Stimulated activated naive CD8-positive, alpha-beta T cell treated with anti-CD3 and anti-CD28 coated beads, Interleukin-15, Interleukin-2, amounts not matched to agents 100 U/mL and 50 U/mL, for 24 hours (primary cell): ENCODE measurements at places on chromosomes 12 and 14.

- no peak for DNase-seq
Measured at GRCh38 chr12:47351526-47351925, 271.8 kb upstream of the AMIGO2 start.

DNA sequence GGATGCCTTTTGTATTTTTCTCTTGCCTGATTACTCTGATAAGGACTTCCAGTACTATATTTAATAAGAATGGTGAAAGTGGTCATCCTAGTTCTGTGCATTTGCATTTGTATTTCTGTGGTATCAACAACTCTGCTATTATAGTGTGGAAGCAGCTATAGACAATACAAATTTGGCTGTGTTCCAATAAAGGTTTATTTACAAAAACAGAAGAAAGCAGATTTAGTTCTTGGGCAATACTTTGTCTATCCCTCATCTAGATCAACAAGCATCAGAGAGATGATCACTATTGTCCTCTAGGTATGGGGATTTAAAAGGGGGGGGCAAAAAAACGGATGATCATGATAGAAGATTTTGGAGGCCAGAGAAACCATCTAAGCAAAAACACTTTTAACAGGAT is 19.1 kb upstream of the BTG1 start:
- no peak for DNase-seq

DNA sequence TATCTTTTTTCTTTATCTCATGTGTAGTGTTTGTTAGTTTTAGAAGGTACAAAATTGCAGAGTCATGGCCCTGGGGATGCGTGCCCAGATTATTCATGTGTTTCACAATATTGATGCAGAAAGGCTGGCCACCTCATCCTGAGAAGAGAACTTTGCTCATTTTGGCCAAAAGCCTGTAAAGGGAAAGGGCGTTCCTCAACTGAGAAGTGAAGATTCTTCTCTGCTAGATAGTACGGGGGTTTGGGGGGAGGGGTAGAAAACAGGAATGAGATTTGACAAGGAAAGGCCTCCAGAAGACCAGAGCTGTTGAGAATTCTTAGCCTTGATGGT is 1.7 kb downstream of the MGST1 start:
- DNase-seq = no peak

DNA sequence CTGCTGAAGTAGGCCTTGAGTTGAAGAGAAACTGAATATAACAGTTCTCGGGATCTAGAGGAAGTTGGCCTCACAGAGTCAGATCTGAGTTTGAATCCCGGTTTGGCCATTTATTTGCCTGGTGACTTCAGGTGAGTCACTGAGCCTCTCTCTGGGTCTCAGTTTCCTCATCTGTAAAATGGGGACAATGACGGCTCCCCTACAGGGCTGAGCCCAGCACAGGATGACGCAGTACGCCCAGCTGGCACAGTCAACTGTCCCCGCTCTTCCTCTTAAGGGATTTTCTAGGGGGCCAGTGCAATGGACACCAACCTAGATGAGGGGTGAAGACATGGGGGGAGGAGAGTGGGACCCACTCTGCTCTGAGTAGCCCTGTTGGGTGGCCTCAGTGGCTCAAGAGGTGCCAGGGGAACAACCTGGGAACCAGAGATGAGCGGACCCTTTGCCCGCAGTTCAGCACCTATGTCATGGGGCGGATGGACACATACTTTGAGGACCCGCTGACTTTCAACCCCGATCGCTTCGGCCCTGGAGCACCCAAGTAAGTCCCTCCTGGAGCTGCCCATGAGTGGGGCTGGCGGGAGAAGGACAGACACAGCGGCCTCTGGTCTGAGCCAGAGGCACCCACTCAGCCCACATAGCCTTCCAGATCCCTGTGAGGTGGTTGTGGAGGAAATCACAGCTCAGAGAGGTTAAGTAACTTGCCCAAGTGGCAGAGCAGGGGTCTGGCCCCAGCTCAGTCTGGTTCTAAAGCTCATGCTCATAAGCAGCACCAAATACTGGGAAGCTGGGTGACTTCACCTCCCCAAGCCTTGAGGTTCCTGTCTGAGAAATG is 41.1 kb downstream of the CYP46A1 start:
- DNase-seq = no peak

DNA sequence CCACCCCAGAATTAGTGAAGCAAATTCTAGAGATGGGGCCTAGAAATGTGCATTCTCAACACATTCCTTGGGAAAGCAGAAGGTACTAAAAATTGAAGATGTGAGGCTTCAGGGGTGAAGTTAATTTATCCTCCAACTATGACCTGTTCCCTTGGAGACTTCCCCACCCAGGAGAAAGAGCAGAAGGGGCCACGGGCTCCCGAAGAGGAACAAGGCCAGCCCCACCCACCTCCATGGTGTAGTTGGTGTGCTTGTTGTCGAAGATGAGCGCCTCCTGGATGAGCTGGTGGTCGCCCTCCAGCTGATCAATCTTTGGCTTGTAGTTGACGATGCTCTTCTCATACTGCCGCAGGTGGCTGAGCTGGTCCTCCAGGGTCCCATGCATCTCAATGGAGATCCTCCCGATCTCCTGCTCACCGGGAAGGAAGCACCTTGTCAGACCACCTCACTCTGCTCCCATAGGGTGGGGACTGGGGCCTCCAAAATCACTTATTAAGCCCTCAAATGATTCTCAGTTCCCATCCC is 87.8 kb upstream of the ZFP36L1 start:
- no peak for DNase-seq

DNA sequence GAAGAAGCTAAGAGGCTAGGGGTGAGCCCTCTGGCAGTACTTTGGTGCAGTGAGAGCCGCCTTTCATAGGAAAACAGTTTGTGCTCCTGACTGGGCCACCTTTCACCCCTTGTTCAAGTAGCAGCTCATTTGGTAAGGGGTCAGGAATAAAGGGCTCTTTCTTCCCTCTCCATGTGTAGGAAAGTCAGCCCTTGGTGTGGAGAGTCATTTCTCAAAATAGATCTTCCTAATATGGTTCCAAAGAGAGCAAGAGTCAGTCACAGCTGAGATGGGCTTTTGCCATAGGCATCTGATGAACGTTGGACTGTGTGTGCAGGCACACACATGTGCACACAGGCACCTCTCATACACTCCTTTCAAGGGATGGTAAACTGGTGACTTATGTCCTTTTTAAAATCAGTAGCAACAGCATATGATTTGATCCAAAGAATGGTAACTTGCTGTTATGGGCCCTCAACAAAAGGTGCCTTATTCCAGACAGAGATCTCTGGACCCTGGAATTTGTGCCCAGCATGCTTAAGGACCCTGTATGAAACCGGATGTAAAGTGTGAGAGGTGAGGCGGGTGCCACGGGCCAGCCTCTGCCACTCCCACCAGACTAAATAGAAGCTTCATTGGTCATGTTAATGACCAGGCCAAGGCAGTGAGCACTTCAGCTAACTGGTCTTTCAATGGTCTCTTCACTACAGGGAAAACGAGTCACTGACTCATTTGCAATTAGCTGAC is 16.7 kb upstream of the RIC8B start:
- no peak for DNase-seq

- DNase-seq = peak; percentile 16
Measured at GRCh38 chr12:27711317-27711682, 668 bp downstream of the MRPS35 start.

DNA sequence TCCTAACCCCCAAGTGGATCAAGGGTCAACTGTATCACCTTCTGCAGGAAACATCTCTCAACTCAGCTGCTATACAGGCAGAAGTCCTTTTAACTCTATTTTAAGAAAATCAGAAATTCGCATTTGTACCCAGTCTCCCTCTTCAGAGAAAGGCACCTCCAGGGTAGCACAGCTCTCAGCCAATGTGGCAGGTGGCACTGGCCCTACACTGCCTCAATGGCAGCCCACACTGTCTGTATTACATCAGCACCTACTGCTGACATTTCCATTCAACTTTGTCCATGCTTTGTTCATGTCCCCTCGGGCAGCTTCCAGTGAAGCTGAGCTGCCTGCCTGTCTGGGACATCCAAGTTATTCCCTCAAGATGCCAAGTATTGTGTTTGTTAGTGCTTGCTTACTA is 8.8 kb downstream of the SPTSSA start:
- DNase-seq = no peak

GRCh38 chr12:124441443-124442194 is 125.8 kb downstream of the NCOR2 start:
- DNase-seq = no peak

DNA sequence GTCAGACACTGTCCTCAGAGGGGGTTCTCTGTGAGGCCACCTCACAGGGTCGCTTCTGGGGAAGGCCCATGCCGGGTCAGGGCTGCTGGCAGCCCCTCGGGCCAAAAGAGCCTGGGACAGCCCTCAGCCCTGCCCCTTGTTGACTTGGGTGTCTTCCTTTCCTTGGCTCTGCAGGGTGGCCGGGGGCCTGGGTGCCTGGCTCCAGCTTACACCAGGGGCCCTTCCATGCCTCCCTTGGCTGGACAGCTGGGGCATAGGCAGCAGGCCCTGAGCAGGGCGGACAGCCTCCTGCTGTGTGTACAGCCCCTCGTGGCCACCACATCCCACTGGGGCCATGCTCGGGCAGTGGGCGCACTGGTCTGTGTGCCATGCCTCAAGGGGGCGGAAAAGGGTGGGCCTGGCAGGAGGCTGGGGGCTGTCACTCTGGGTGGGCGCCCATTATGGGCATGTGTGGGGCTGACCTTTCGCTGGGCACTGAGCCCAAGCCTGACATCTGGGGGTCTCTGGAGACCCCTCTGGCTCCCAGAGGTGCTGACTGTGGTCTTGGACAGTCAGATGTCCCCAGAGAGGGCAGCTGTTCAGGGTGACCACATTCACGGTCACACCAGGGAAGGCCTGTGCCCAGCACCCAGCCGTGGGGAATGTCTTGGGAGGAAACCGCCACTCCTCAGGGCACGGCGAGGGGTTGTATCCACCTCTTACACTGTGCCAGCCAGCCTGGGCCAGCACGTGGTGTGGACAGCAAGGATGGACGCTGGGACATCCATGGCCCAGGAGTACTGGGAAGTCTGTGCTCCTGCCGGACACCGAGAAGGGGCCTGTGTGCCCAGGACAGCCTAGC is 313.3 kb downstream of the TMEM121 start:
- DNase-seq = no peak

DNA sequence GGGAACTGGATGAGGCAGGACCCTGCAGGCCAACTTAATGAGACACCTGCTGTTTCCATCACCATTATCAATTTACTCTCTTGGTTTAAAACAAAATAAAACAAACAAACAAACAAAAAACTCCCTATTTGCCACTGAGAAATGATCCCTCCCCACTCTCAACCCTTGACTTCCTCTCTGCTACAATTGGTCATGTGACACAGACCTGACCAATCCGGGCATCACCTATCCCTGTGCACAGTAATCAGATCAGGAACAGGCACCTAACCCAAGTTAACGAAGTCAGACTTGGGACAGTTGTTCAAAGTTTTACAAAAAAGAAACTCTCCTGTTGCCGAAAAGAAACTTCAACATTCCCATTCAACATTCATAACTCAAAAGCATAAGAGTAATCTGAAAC is 58.4 kb downstream of the NELL2 start:
- no peak for DNase-seq

GRCh38 chr12:128814411-128815261 is 9.1 kb downstream of the SLC15A4 start:
- no peak for DNase-seq

DNA sequence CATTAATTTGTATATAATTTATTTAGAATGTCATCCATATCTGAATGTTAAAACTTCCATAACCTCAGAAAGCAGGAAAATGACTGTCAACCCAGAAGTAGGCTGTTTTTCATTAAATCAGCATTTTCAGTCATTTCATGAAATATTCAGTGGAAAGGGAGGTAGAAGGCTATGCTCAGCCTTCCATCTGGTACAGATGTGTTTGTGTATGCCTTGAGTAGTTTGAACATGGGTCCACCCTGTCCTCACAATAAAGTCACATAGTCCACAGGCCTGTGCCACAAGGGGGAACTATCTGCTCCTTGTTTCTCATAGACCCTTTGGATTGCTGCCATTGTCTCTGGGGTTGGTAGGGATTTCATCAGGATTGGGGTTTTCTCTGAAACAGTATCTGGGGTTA is 9.1 kb downstream of the LACRT start:
- no peak for DNase-seq

- DNase-seq = no peak
Measured at GRCh38 chr14:64035143-64035542, 182.3 kb downstream of the SYNE2 start.

DNA sequence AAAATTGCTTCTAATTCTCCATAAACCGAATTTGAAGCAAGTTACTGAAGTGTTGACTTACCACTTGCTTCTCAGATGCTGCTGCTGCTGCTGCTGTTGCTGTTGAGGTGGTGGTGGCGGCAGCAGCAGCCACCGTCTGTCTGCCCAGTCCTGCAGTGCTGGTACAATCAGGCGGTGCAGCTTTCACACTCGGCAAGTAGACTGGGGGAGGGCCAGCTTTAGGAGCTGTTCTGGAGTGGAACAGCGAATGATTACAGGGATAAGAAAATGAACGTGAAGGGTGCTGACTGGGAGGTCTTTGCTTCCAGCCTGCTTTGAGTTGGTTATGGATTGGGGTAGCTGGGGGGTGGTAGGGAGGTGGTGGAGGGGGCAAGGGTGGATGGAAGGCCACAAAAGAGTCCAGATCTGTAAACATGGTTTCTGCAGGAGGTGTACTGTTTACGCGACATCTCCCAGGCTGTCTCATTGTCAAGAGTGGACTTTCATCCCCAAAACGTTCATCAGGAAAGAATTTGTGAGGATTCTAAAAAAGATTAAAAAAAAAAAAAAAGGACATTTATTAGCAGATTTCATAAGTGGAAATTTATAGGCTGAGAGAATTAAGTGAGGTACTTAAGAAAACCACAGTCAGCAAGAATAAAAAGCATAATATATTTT is 38.8 kb downstream of the UBR7 start:
- DNase-seq = no peak

GRCh38 chr12:87953256-87953860 is 75.8 kb downstream of the C12orf50 start:
- DNase-seq = no peak

DNA sequence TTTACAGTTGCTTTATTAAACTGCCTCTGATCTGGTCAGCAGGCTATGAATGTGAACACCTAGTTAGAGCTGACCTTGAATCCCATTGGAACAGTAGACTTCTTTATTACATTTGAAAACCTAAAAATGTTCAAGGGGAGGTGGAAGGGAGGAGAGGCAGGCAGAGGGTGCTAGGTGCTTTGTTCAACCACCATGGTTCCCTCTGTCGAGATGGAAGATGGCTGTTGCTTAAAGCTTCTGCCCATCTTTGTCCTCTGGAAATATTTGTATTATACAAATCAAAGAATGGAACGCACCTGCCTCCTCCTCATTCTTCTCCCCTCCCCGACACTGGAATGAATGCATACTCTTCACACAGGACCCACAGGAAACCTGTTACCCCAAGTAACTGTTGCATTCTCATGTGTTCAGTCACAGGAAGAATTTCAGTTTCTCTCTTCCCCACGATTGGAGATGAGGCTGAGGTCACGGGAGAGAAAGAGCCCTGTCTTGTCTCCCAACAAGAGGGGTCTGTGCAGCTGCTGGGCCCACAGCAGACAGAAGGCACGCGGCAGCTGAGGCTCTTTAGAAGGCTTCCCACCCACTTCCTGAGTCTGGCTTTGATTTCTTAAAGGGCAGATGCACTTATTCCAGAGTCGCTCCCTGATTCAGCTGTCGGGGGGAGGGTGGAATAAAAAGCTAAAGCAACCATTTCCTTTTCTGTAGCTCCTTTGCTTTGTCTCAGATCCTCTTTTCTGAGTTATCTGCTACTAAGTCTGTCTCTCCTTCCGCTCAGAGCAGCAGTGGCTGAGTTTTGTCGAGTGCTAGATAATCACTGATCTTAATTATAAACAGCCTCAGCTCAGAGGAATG is 217.9 kb upstream of the BTG1 start:
- DNase-seq = peak; percentile 52
